Parietal lobe (tissue), 2 donors: ENCODE measurements at places on chromosomes 12 and 14. TPM values are rescaled to one million over a fixed set of nuclear protein-coding genes. Genes with fewer than 3 reads are reported as not detected.

RNASE3 gene
- total RNA-seq = not detected

COX8C gene
- total RNA-seq = not detected

RNASE1 gene
- 7.8 TPM for total RNA-seq

EGLN3 gene
- total RNA-seq = 8.5 TPM

PELI2 gene
- total RNA-seq = 43.8 TPM

VIPAS39 gene
- 35.1 TPM for total RNA-seq

AKAP6 gene
- total RNA-seq = 256 TPM

SFSWAP gene
- 79.2 TPM for total RNA-seq

ABHD12B gene
- not detected for total RNA-seq

MANSC4 gene
- total RNA-seq = 0.63 TPM

SMCO3 gene
- not detected for total RNA-seq

PLEKHA5 gene
- 141 TPM for total RNA-seq

RIN3 gene
- total RNA-seq = 2.2 TPM

CLEC12A gene
- total RNA-seq = not detected

TSPAN19 gene
- 1.3 TPM for total RNA-seq

DHRS2 gene
- total RNA-seq = not detected

OASL gene
- total RNA-seq = not detected

BEGAIN gene
- total RNA-seq = 23.5 TPM

ALG10 gene
- 29.7 TPM for total RNA-seq

OTOGL gene
- total RNA-seq = 0.31 TPM

GUCY2C gene
- not detected for total RNA-seq
